LNCaP clone FGC (cell line): ENCODE measurements at places on chromosomes 5 and 9.

DNA sequence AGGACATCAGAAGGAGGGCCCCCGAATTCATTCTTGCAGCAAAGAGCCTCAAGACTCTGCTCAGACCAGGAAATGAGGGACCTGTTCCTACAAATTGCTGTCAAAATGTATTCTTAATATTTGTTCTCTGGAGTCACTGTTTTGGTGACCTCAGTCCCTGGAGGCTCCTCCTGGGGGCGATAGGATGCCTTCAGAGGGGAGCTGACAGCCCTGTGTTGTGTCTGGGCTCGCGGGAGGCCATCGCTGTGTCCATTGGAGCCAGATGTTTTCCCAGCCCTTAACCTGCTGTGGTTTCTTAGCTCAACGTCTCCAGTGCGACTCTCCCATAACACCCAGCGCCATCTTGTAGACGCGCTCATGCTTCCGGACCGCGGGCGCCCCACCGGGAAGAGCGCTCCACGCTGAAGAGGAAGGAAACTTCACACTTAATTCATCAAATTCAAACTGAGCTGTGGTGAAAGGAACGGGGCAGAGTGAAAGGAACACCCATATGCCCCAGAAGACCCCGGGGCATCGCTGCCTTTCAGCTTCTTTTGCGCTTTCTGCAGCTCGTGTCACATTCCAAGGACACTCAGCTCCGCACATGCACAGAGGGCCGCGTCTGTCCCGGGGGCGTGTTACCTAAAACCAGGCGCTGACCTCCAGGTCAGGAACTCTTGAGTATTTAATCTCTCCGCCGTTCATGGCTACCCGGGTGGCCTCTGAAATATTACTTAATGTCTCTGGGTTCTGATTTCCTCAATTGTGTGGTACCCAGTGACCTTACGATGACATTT is 112.3 kb upstream of the GDNF start:
- no peak for DNase-seq

DNA sequence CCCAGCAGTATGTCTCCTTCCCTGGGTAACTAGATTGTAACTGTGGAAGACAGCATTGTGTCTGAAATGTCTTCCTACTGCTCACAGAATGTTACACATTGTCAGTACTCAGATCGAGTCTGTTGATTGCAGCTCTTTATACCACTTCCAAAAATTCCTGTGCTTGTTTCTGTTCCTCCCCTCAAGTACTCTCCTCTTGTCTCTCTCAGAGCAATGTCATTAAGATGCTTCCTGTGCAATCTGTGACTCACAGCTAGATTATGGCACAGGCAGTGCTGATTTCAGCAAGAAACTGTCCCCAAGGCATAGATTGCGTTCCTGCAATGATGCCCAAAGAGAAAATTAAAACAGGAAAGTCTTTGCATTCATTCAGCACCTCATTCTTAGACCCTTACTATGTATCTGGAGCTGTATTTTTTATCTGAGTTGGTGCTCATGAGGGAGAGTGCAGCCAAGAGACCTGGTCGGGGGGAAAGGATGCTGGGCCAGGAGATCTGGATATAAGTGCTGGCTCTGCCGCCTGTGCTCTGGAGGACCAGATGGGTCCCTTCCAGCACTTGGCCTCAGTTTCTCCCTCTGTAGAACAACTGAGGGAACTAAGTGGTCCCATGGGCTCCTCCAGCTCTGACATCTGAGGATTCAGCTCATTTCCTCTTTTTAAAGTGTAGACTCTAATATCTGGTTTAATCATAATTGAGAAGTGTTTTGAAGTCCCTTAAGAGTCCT is 40.8 kb upstream of the GNPDA1 start:
- DNase-seq = no peak

DNA sequence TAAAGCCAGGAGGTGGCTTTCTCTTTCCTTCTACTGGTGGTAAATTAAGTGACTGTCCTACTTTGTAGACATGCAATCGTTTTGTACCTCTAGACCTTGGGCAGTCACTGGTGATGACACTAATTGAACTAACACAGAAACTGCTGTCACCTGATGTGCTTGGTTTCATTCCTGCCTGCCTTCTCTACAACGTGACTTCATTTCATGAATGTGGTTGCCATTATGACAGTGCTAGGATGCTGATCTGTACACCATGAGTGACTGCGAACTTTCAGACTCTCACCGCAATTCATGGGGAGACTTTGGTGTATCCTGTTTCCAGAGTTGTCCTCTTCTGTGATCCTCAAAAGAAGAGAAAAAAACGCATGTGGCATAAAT is 47.5 kb downstream of the UBE2QL1 start:
- no peak for DNase-seq

GRCh38 chr9:9949978-9950377 is 662.8 kb downstream of the PTPRD start:
- DNase-seq = no peak

- no peak for DNase-seq
These were observed 110.7 kb downstream of the CCDC192 start for GRCh38 chr5:127813633-127814587.

GRCh38 chr5:109838157-109838556 is 148.4 kb downstream of the MAN2A1 start:
- no peak for DNase-seq

DNA sequence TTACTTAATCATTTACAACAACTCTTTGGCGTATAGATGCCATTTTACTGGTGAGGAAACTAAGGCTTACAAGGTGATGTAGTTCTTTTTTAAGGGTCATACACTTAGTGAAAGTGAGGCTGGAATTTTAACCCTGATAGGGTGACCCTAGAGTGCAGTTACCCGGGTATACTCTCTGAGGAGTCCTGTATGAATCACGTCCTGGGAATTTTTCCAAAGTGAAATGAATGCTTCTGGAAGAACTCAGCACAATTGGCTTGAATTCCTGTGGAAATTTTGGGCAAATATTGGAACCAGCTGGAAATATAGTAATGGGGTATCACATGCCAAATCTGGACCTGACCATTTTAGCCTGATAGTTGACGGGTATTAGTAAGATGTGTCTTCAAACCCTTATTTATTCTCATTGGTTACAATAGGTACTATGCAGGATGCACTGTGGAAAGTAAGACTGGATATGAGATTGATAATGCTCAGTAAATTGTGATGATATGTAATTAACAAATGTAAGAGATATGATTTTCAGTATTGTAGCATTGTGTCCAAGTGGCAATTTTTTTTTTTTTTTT is 14.8 kb downstream of the SUB1 start:
- no peak for DNase-seq

DNA sequence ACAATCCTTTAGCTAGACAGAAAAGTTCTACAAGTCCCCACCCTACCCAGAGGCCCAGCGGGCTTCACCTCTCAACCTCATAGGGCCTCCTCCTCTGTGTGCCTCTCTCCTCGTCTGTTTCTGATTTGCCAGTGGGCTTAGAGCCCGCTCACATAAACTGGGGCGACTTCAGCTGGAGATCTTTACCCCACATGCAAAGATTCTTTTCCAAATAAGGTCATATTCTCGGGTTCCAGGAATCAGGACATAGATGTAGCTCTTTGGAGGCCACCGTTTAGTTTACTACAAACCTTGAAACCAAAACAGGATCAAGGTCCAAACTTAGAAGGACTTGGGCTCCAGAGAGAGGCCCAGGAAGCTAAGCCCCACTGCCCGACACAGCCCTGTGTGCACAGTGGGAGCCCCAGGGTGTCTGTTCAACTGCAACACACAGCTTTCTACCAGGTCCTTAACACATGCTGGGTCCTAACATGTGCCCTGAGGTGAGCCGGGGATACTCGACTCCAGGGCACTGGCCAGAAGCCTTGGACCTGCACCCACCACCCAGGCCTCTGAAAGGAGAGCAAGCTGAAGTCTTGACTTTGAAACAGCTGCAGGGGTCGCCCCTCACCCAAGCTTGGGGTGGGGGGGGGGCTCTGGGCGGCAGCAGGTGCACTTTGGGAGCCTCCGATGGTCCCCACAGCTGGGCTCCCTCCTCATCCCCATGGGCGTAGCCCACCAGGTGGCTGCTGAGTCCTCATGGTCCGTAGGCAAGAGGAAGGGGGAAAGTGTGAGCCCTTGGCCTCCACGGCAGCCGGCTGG is 26.8 kb upstream of the SLC12A7 start:
- DNase-seq = no peak

DNA sequence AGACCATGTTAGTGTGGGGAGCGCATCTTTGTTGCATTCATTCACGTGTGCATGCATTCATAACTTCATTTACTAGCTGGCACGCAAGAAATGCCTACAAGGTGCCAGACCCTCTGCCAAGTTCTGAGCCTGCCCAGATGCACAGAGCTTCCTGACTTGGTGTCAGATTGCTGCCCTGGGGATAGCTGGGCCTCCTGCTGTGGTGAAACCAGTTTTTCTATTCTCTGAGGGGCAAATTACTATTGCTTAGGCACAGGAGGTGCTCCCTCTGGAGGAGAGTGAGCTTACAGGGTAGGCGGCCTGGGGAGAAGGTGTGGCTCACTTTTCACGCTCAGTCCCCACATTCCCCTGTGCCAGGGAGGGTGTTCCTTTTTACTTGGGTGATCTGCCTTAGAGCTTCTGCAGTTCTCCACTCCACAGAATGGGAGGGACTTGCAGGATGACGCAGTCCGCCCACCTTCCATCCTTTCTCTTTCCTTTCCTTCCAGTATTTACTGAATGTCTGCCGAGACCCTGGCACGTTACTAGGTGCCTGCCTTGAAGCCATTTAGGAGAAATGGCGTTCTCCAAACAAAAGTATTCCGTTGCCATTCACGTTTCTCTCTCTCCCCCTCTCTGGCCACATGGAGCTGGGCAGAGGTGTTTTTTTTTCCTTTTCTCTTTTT is 27.9 kb upstream of the CTNNA1 start:
- peak; percentile 99 for DNase-seq

DNA sequence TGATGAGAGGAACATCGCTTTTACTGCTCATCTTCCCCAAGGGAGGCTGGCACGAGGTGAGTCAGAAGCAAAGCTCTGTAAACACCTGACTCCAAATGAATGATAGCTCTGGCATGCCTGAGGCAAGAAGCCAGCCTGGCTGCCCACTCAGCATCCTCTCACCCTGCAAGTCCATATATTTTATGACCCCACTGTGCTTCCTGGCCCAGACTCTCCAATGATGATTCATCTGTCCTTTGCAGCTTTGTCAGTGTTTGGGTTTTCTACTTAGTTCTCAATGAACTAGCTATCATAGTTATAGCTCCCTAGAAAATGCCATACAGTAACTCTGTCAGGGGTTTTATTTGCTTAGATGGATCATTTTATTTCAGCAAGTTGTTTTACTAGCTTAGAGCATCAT is 52.1 kb upstream of the FSTL4 start:
- DNase-seq = no peak

- DNase-seq = no peak
These were observed 35.9 kb downstream of the MAMDC2 start for GRCh38 chr9:70079417-70080037.

GRCh38 chr9:115006660-115007059 is 76.3 kb upstream of the TNFSF8 start:
- DNase-seq = no peak
